ENCODE measurements at places on chromosomes 2 and 18.

GRCh38 chr18:22045221-22045918 lies 124.0 kb upstream of the GATA6 start:
- DNase-seq, result no peak

DNA sequence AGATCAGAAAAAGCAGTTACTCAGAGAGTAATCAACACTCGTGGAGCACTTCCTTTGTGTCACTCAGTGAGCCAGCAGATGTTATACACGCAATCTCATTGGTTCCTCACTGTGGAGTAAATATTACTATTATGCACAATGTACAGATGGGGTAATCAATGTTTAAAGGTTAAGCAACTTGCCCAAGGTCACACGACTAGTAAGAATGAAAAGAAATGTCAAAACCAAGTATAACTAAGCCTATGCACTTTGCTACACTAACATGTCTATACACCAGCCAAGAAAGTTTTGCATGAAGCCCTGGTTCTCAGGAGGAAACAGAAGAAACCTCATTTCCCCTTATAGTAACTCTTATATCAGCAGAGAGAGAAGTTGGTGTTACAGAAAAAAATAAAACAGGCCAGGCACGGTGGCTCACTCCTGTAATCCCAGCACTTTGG lies 5.4 kb downstream of the METTL21A start:
- DNase-seq, result peak; percentile 56

- no peak for DNase-seq
Observed at GRCh38 chr2:9108210-9108967, 98.2 kb upstream of the ASAP2 start.

- no peak for DNase-seq
Observed at GRCh38 chr18:28729321-28729720, 552.4 kb upstream of the CDH2 start.

DNA sequence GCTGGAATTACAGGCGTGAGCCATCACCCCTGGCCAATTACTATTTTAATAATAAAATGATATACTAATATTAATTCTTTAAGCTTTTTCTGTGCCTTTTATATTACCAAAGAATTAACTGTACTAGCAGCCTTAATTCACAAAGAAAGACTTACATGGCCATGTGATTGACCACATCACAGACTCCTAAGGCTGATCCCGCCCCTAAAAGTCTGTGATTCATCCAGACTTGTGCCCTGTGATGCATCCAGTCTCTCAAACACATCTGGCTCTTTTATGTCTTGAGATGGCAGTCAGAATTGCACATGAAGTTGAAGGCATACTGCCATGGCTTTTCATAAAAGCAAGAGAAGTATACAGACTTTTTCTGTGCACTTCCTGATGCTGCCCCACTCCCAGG lies 91.7 kb downstream of the DTNA start:
- DNase-seq, result no peak

DNA sequence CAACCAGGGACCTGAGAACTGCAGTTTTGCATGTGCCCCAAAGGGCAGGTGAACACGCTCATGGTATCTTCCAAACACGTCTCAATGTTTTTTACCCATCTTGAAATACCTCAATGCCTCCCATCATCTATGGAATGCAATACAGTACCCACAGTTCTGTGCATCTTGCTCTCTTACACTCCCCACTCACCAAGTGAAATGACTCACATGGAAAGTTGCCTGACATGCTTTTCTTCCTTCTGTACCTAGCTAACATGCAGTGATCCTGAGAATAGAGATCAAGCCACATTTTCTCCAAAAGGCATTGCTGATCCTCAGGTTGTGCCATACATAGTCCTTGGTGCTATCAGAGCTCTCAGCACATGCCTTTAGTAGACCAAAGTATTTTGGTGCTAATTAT lies 373.9 kb downstream of the GPD2 start:
- no peak for DNase-seq

GRCh38 chr18:3794537-3795348 lies 344.8 kb downstream of the TGIF1 start:
- no peak for DNase-seq
